ENCODE measurements at places on chromosomes 4 and X.

- no peak for DNase-seq
Measured at GRCh38 chrX:154002215-154002719, 17.4 kb downstream of the IRAK1 start.

- DNase-seq: no peak
Measured at GRCh38 chr4:83536362-83537272, 709 bp downstream of the GPAT3 start.

GRCh38 chr4:98519268-98519977, 139.0 kb downstream of the TSPAN5 start:
- DNase-seq: no peak

- DNase-seq: no peak
Measured at GRCh38 chr4:113566015-113566795, 195.3 kb downstream of the CAMK2D start.

DNA sequence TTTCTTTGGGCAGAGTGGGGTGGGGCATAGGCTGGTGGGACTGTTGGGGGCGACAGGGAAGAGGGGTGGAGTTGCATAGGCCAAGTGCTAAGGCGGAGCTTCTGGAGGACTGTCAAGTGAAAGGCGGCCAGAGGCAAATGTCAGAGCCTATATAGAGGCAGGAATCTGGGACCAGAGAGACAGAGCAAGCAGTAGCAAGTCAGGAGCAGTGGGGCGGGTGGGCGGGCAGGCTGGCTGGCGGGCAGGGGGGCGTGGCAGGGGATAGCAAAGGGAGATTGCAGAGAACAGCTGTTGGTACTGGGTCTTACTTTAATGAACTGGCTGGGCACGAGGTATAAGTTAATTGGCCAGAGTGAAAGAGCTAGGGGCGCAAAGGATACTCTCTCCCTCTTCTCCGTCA, 89.8 kb downstream of the RTL9 start:
- no peak for DNase-seq

DNA sequence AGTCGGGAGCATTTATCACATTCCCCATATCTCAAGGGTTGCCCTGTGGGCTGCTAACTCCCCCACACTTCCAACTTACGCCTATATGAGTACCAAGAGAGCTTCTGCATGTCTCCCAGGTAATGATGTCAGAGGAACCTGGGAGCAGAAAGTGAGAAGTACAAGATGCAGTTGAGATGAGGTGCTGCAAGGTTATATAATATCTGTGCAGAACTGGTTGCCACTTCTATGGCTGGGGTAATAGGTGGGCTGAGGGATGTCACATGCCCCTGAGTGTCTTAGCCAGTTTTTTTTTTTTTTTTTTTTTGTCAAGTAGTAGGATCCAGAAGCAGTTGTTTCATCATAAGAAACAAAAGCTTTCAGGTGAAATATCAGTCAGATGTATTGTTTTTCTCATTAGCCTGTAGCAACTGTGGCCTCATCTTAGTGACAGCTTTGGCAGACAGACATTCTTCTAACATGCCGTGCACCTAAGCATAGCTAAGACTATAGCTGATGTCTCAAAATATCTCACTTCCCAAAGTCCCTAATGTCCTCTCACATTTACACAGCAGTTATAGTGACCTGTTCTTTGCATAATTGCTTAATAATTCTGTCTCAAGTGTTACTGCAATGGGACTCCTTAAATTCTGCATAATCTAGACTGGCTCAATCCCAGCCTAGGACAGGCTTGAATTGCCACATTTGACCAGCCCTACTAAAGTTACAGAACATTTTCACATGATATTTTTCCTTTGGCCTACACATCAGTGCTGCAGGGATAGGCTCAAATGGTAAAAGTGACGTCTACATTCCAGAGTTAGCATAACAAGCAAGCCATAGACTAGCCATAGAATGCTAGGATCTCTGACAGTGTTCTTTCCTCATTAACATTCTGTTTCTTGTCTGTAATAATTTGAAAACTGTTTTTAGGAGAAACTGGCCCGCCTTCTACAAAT, 17.9 kb upstream of the MAOB start:
- DNase-seq: no peak

- no peak for DNase-seq
Measured at GRCh38 chr4:111464251-111465045, 680.8 kb upstream of the FAM241A start.

DNA sequence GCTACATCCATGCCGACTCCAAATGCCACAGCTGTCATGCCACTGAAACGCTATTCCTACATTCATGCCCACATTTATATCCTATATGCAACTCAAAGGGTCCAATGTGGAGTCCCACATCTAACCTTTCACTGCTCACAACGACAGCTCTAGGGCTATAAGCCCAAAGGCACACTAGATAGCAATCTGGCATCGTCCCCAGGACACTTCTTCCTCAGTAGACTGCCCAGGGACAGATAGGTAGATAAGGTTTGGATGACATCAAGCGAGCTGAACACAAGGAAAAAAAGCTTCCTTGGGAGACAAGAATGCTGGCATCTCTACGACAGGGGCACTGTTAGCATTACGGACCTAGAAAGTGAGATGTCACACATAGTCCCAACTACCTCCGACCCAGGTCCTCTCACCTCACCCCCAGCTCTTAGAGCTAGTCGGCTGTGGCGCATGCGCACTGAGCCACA, 685 bp downstream of the RAB9B start:
- no peak for DNase-seq

- DNase-seq: peak; percentile 0
Measured at GRCh38 chrX:3451571-3451970, 105.1 kb upstream of the MXRA5 start.

GRCh38 chr4:53755656-53756055, 164.4 kb upstream of the LNX1 start:
- DNase-seq: no peak

DNA sequence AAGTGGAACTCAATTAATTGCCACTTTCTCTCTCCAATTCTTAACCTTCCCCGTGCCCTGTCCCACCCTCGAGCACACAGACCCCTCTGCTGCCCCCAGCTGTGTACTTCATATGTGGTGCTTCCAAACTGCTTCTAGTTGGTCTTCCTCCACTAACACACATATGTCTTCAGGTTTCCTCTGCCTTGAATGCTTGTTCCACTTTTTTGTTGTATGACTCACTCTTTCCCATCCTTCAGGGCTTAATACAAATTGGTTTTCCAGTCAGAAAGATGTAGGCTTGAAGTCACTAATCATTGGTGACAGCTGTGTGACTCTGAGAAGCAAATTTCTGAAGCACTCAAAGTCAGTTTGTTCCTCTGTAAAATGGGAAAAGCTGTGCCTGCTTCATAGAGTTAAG, 30.6 kb downstream of the TRIM2 start:
- DNase-seq: no peak

DNA sequence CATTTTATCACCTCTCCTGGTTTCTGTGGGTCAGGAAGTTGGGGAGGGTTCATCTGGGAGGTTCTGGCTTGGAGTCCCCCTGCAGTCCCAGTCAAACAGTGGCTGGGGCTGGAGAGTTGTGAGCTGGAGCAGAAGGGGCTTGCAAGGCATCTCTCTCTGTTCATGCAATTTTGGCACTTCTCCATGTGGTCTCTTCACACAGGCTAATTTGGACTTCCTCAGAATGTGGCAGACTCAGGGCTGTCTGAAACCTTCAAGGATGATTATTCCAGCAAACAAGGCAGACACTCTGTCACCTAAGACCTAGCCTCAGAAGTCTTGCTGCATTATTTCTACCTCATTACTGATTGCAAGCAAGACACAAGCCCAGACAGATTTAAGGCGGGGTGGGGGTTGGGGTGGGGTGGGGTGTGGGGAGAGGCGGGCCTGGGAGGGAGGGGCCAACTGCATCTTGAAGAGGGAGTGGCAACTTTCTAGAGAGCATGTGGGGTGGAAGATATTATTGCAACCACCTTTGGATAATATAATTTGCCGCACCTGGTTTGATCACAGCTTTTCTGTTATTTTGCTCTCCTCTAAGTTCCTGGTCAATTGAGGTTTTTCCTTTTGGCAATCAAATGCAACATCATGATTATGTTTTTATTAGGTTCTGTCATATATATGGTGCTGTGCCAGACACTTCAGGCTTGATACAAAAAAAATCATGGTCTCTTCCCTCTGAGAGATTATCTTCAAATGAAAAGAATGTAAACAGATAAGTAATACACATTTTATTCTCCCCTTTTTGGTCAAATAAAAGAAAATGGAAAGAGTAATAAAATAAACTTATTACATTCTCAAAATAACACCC, 799.5 kb downstream of the RPA4 start:
- DNase-seq: no peak

GRCh38 chr4:94920369-94920768, 162.6 kb downstream of the BMPR1B start:
- DNase-seq: no peak

GRCh38 chr4:23828020-23828715, 61.7 kb downstream of the PPARGC1A start:
- DNase-seq: no peak

GRCh38 chr4:646460-646859, 21.1 kb downstream of the PDE6B start:
- DNase-seq: no peak

- DNase-seq: no peak
Measured at GRCh38 chr4:110798687-110799086, 175.8 kb upstream of the PITX2 start.

DNA sequence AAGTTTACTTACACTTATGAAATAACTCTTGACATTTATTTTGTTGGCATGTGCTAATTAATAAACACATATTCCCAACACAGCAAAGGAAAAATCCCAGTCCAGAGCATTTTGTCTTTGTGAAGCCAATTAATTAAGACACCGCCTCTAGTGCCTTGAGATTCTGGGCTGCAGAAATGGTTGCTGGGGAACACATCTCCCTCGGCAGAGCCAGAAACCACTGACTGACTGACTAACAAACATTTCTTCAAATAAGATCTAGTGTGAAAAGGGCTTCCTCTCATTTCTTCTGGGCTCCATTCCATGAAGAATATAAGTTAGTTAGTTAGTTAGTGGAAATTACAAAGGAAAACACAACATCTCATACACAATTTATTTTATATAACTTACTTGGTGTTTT, 28.4 kb upstream of the NAP1L5 start:
- DNase-seq: no peak

GRCh38 chr4:48495941-48496340, 5.9 kb downstream of the ZAR1 start:
- no peak for DNase-seq

- no peak for DNase-seq
Measured at GRCh38 chrX:15686818-15687685, 22.4 kb upstream of the CLTRN start.

- no peak for DNase-seq
Measured at GRCh38 chrX:69062493-69062892, 102.8 kb downstream of the PJA1 start.

DNA sequence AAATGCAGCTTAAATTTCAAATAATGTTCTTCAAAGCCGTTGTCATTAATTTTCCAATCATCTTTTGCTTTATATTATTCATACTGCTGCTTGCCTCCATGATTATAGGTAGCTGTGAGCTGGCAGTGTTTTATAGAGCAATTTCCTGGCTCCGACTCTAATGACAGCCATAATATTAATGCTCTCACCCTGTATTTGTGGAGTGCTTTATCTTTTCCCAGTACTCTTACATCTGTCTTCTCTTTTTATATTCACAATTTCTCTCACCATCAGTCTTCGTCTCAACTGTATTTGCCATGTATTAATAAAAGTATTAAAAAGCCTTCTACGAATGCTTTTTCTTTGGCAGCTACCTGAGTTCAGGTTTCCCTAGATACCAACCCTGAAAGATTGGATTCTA, 21.0 kb downstream of the ATXN3L start:
- DNase-seq: no peak

DNA sequence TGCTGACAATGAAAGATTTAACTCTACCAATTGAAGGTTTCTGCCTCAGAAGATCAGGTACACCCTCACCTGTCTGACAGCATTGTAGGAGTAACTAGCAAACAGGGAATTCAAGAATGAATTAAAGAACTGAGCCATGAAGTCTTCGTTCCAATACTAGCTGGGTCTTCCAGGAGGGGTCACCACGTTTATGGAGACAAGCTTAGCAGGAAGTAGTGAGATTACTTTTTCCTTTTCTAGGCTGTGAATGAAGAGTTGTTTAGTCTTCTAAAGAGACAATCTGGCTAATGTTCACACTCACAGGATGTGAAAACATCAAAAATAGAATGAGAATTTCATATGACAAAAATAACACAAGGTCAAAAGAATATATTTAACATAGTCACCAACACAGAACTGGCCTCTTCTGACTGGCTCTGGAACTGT, 54.9 kb downstream of the REELD1 start:
- DNase-seq: no peak

DNA sequence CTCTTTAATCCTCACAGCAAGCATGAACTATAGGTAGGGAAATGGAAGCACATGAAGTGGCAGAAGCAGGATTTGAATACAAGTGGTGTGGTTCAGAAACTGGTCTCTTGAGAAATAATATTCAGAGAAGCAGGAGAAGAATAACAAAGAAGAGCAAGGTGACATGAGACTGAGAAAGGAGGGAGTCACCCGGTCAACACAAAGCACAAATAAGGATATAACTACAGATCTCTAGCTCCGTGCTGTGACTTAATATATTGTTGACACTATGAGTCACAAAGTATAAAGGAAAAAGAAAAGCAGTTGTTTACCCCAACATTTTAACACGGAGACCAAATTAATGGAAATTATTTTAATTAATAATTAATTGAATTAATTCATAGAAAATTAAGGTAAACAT, 204.5 kb downstream of the CPE start:
- DNase-seq: no peak

DNA sequence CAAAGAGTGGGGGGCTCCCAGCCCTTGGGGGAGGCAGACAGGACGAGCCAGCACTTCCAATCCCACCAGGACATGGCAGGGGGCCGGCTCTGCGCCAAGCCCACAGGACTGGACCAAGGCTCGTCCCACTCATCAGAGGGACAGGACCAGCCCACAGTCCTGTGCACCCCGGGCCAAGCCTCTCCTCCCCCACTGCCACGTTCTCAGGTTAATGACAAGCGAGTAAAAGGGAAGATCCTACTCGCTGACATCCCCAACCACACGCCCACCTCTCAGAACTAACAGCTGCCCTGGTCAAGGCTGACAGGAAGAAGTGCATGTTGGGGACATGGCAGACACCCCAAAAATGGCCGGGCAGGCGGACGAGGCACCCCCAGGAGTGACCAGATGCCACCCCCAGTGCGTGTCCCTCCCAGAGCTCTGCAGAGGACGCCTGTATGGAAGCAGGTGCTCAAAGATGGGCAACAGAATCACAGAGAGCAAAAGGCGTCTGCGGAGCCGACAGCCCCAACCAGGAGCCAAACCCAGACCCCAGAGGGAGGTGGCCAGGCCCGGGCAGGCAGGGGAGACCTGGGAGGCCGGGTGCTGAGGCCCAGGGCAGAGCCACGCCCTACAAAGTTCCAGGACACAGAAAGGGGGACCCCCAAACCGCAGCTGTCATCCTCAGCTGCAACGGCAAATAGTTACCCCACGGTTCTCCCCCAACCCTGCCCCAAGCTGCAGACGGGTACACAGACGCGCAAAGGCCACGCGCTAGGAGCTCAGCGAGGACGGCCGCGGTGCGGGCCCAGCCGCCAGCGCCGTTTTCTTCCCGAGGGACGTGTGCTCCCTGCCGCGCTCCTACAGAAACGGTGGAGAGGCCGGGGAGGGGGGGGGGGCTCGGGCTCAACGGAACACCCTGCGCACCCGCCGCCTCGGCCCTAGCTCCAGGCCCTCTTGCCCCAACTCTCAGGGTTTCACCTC, 1.7 kb downstream of the CTBP1 start:
- DNase-seq: no peak

GRCh38 chr4:88825931-88826330, 128.3 kb upstream of the NAP1L5 start:
- no peak for DNase-seq

- DNase-seq: no peak
Measured at GRCh38 chr4:73732759-73733431, 7.5 kb upstream of the CXCL8 start.

- no peak for DNase-seq
Measured at GRCh38 chr4:65868096-65868824, 198.0 kb upstream of the EPHA5 start.

- no peak for DNase-seq
Measured at GRCh38 chrX:42755815-42756214, 22.1 kb downstream of the PPP1R2C start.

Measured in SHP77 (cell line).